Stimulated activated CD4-positive, alpha-beta T cell treated with anti-CD3 and anti-CD28 coated beads, Interleukin-4, amount 100 ng/mL, for 24 hours (primary cell): ENCODE measurements at places on chromosomes 5 and 9.

DNA sequence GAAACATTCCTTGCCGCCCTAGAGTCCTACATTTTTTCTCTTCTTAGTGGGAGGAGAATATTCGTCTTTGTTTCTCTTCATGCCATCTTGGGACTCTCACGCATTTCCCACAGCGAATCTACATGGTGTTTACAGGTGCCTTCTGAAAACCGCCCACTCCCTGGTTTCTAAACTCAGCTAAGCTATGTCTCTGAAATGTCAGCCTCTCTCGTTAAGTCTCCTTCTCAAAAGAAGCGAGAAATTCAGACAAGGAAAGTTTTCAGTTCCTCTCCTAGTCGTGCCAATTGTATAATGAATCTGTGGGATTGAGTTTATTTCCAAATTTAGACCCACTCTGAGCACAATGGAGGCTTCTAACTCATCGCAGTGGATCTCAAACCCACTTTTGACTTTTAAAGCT lies 186.8 kb upstream of the NFIB start:
- no peak for DNase-seq

GRCh38 chr5:41087461-41087860 lies 16.3 kb upstream of the MROH2B start:
- no peak for DNase-seq

DNA sequence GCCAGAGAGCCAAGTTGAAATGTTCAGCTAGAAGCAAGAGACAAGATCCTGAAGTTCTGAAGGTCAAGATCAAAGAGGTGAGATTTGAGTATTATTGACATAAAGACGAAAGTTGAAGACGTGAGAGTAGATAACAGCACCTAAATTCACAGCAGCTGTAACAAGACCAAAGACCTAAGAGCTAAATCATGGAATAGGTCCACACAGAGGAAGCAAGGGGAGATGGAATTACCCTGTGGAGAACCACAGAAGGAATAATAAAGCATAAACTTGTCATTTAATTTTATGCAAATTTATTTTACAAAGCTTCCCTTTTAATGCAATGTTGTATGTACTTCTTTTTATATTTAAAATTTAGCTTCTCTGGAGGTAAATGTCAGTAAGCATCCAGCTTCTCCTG lies 523.7 kb downstream of the NR2F1-AS1 start:
- DNase-seq: no peak

DNA sequence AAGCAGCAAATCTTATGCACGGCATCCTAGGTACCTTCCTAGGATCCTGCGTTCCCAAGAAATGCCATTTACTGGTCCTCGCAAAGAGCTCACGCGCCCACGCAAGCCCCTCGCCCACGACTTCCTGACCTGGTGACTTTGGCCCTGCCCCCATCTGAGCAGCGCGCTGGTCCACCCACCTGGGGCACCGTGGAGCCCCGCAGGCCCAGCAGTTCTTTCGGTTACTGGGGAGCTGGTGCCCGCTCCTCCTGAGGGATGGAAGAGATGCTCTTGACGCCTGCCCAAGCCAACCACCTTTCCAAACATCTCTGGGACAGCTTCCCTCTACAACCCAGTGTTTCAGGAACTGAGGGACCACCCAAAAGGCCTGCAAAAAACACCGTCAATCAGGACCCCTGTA lies 16.7 kb downstream of the EQTN start:
- no peak for DNase-seq

DNA sequence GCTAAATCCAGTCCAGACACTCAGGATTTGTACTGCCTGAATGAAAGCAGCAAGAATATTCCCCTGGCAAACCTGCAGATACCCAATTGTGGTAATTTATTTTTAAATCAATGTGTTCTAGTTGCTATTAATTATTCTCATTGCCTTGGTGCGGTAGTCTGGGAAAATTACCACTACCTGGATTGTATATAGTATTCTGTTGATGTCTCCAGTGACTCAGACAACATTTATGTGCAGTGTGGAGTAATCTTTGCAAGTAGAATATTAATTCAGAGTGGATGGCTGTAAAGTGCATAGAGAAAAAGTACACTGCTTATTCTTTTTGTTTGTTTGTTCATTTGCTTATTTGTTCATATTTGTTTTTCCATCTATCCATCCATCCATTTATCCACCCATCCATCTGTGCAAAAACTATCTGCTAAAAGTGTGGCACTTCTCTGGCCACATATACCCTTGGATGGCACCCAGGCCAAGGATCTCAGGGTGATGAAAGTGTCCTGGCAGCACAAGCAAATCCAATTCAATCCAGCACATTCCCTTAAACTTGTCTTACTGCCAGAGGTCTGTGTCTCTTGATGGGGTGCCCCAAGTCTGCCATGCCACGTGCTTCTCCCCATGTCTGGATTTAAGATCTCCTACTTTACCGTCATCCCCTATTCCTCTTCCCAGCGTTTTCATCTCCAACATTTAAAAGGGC lies 41.3 kb downstream of the NTRK2 start:
- DNase-seq: no peak

DNA sequence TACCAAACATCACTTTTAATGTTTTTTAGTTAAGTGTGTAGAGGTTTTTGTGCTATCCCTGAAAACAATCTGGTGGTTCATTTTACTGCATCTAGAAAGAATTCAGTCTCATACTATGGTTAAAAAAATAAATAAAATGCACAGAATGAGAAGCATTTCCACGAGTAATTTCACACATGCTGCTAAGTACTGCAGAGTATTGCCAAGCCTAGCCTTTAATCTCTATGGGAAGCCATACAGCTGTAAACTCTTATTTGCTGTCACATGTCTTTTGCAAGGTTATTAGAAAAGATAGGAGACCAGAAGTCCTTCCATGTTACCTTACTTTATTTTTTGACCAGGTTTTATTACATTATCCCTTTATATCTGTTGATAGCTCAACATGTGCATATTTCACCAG lies 37.6 kb upstream of the MAN2A1 start:
- DNase-seq: no peak

GRCh38 chr5:91125916-91126315 lies 257.2 kb downstream of the ARRDC3 start:
- no peak for DNase-seq

GRCh38 chr9:124351672-124352468 lies 63.4 kb downstream of the PSMB7 start:
- DNase-seq: no peak

- DNase-seq: no peak
These were observed 133.9 kb downstream of the PLK2 start for GRCh38 chr5:58326022-58326421.

DNA sequence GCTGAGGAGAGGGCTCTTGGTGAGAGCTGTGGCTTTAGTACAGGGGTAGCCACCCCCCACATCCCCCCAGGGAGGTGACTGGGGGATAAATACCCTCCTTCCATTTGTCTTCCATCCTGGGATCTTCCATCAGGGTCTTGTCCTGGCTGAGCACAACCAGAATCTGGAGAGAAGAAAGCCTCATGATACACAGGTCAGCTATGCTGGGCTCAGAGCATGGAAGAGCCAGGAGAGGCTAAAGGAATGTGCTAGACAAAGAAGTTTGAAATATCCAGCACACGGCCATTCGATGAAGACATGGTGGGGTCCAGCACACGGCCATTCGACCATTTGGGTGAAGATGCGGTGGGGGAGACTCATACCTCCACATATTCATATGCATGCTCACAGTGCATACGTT lies 30.0 kb downstream of the ROPN1L start:
- DNase-seq: no peak

DNA sequence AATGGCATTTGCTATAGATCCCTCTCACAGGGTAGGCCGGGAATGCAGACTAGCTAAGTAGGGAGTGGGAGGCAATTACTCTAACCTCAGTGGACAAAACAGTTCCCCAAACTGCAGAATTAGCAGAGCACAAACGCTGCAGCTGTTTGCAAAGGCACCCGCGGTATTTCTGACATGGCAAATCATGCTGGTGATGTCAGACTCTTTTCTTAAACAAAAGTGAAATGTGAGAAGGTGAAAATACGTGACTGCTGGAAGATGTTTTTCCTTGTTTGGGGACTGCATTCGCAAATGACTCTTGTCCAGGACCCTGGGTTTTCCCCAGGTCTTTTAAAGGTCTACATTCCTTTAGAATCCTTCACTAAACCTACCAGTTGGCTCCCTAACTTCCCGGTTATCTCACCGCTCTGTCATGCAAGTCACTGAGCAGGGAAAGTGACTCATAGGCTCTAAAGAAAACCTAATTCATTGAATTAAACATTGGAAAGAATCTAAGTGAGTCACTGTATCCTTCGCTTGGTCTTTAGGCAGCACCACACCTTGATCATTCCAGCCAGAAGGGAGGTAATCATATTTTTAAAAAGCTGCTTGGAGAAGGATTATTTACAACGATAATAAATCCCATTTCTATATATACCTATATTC lies 91.5 kb upstream of the DNAH5 start:
- DNase-seq: no peak

GRCh38 chr5:77360381-77360780 lies 131.7 kb downstream of the WDR41 start:
- no peak for DNase-seq

- no peak for DNase-seq
These were observed 33.4 kb upstream of the SMIM32 start for GRCh38 chr5:136226401-136226800.

GRCh38 chr5:82664732-82665131 lies 386.6 kb upstream of the RPS23 start:
- no peak for DNase-seq

DNA sequence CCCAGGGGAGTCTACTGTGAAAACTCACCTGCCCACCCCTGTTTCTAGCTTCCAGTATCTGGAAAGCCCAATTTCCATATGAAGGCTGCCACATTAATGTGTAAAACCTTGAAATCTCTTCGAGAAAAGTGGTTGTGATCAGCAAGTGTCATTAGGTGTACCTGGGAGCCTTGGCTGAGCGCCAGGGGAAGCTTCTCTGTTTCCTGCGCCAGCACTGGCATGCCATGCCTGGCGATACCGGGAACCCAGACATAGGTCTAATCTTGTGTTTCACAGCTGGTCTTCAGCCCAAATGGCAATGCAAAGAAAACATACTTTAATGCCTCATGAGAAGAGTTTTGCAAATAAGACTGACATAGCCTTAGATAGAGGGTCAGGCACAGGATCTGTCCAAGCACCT lies 101.6 kb downstream of the TENT4A start:
- no peak for DNase-seq
